ENCODE measurements at places on chromosomes 1 and 21. TPM values are rescaled to one million over a fixed set of nuclear protein-coding genes. Genes with fewer than 3 reads are reported as not detected.

DNA sequence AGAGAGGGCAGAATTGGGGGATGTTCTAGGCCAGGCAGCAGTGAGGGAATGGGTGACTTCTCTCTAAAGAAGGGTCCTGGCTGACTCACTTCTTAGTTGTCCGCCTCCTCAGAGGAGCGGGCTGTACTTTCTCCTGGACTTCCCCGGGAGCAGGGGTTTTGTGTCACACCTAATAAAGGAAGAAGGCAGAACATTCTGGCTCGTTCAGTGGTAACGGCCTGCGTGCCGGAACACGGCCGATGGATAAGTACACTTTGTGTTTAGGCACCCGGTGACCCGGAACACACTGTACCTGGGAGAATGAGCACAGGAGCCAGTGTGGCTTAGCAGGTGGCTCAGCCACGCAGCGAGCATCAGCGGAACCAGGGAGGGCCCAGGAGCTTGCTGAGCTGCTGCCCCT lies 84.7 kb downstream of the FBXO2 start:
- DNase-seq, result no peak
- H3K4me1 ChIP-seq, result no peaks in the 10 kb centered on the region
- H3K27me3 ChIP-seq, result peaks cover 21% of the 10 kb centered on the region
- H3K36me3 ChIP-seq, result no peaks in the 10 kb centered on the region

Gene USH2A
- total RNA-seq, result under 0.01 TPM

Gene F3
- 35.9 TPM for total RNA-seq

Gene SYPL2
- total RNA-seq, result 0.48 TPM

DNA sequence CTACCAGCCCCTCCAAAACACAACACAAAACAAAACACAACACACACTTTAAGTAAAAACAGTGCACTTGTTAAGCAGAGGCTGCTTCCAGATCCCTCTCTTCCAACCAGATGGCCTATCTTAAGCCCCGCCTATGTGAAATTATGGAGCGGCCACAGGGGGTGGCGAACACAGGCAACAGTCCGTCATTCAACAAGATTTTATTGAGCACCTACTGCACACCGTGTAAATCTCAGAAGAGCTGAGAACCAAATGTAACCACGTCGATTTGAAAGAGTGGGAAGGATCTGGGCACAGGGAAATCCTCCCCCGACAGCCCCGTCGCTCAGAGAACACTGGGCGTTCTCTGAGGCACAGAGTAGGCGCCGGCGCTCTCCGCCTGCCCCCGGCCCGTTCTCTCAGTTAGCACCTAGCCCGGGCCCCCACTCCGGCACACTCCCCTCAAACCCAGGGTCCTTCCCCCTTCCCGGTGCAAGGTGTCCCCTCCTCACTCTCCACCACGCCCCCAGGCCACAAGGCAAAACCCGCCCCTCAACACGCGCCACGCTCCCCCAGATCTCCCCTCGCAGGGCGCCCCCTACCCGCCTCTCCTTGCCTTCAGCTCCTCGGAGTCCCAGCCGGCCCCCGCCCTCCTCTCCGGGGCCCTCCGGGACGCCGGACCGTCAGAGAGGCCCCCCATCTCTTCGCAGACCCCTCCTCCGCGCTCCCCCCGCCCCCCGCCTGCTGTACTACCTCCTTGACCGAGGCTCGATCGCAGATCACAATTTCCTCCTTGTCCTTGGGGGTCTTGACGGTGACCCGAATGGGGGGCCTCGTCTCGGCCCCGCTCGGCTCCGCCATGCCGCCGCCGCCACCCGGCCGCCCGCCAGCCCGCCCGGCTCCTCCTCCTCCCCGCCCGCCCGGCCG lies 483 bp downstream of the UBQLN4 start:
- DNase-seq, result peak; percentile 68
- peak overlapping the region; percentile 96 for H3K4me3 ChIP-seq

Gene FCN3
- 1.9 TPM for total RNA-seq

DNA sequence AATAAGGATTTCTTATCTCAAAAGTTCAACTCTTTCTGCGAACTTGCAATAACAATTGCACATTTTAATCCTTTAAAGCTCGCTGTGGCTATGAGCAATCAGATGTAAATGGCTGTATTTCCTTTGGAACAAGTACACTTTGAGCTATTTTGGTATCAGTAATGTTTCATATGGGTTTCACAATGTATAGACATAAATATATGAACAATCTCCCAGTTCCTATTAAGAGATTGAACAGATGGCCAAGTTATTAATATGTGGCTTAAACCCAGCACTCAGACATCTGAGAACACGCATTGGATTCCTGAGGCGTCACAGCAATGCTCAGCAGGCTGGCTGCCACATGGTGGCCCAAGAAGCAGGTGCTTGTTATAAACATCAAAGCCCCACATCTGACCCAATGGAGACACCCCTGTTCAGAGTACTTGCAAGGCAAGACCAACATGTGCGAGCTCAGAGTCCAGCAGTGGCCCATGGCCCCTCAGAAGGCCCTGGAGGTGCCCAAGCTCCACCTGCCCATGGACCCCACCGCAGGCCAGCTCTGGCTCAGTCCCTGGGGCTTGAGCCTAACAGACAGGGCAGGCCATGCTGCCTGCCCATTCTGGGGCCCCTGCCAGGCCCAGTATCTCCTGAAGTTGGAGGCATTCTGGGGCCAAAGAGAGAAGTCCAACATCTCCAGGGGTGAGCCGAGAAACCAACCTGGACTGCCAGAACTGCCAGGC lies 23.7 kb downstream of the PSMG1 start:
- no peak overlapping the region for H3K27ac ChIP-seq
- no peaks in the 10 kb centered on the region for H3K4me1 ChIP-seq
- H3K36me3 ChIP-seq, result no peaks in the 10 kb centered on the region
- H3K27me3 ChIP-seq, result no peaks in the 10 kb centered on the region
- DNase-seq, result no peak
- no peak overlapping the region for H3K4me3 ChIP-seq

- H3K36me3 ChIP-seq, result no peaks in the 10 kb centered on the region
- H3K4me3 ChIP-seq, result no peak overlapping the region
Observed at GRCh38 chr1:97849345-97850340, 71.2 kb downstream of the DPYD start.

Gene PDC
- total RNA-seq, result not detected

DNA sequence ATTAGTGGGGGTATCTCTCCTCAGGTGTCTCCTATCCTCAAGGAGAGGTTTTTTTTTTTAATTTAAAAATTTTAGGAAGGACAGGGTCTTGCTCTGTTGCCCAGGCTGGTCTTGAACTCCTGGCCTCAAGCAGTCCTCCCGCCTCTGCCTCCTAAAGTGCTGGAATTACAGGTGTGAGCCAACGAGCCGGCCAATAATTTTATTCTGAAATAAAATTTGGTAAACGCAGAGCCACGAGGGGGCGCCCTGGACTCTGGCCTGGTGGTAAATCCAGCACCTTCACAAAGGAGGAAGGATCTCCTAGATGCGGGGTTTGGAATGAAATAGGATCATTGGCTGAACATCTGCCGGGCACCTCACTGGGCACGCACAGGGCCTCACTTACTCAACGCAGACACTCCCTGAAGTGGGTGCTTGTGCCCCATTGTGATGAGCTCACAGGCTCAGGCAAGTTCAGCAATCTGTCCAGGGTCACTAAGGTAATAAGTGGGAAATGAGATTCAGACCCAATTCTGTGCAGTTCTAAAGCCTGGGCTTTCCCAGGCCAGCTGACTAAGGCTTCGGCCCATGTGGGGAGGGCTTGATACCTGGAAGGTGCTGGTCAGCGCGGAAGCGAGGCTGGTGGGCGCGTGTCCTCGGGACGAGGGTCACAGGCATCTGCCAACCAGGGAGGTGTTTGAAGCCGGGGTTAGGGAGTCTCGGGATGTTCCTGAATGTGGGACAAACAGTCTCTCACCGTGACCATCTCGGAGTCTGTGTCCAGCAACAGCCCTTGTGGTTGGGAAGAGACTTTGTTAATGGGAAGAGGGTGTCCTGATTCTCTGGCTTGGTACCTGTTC lies 32.7 kb upstream of the ETV3 start:
- no peaks in the 10 kb centered on the region for H3K4me1 ChIP-seq
- no peak overlapping the region for H3K4me3 ChIP-seq
- no peaks in the 10 kb centered on the region for H3K36me3 ChIP-seq
- DNase-seq, result peak; percentile 59

Gene AGL
- total RNA-seq, result 25.2 TPM

Gene CLEC20A
- total RNA-seq, result not detected

DNA sequence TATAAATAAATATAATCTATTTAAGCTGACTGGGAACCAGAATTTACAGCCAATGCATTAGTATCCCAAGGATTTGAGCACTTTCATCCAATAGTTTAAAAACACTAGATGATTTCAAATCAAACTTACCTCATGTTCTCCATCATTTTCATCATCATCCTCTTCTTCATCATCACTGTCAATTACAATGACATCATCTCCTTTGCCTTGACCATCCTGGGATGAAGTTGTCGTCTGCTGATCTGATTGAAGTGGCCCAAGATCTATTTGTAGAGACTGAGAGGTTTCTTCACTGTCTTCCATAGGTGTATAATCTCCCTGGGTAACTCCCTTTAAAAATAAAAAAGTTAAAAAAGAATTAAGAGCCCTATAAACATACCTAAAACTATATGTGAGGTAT lies 47.7 kb downstream of the TPR start:
- H3K27me3 ChIP-seq, result no peaks in the 10 kb centered on the region
- peaks cover 92% of the 10 kb centered on the region for H3K36me3 ChIP-seq
- H3K4me3 ChIP-seq, result no peak overlapping the region
- no peak overlapping the region for H3K27ac ChIP-seq

DNA sequence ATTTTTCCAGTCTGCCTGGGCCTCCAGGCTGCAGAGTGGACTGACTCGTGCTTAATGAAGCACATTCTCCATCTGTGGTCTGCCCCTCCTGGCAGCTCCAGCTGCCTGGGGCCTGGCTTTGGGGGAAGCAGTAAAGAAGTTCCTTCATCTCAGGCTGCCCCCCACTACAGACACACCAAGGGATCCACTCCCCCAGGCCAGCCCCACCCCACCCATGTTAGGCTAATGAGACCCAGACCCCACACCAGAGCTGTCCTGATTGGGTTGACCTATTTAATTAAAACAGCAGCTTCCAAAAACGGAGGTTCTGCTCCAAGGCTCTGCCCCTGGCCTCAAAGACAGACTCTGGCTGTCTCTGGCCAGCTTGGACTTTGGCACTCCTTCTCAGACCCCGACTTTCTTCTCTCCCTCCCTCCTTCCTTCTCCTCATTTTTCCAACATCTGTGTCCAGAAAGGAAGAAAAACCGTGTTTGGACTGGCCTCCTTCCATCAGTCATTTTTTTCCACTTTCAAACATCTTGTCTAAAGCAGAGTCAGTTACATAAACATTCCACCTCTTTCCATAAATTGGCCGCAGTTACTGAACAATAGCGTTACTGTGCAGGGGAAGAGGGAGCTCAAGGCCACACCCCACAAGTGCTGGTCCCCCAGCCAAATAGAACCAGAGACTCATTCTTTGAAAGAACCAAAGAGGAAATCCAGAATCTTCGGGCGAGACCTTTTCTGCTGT lies 29.7 kb downstream of the SERTAD4 start:
- peaks cover 7% of the 10 kb centered on the region for H3K4me1 ChIP-seq
- H3K36me3 ChIP-seq, result no peaks in the 10 kb centered on the region
- DNase-seq, result no peak
- H3K4me3 ChIP-seq, result no peak overlapping the region
- H3K27me3 ChIP-seq, result no peaks in the 10 kb centered on the region

- no peak overlapping the region for H3K27ac ChIP-seq
- H3K4me3 ChIP-seq, result no peak overlapping the region
- H3K4me1 ChIP-seq, result peaks cover 11% of the 10 kb centered on the region
- H3K27me3 ChIP-seq, result no peaks in the 10 kb centered on the region
- DNase-seq, result no peak
- no peaks in the 10 kb centered on the region for H3K36me3 ChIP-seq
Observed at GRCh38 chr1:18322368-18323032, 158.2 kb upstream of the KLHDC7A start.

DNA sequence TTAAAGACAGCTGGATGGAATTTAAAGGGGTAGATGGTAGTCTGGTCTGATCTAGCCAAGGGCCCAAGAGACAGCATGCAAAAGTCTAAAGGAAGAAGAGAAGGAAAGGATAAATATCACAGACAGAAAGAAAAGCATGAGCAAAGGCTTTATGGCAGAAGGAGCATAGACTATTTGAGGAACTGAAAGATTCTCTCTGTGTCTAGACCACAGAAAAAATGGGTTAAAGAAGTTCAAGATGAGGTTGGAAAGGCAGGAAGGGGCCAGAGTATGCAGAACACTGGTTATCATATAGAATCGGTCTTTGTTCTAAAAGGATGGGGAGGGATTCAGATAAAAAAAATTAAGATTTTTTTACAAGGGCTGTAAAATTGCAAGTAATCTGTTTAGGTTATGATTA lies 136.8 kb upstream of the SGIP1 start:
- H3K4me3 ChIP-seq, result no peak overlapping the region
- no peaks in the 10 kb centered on the region for H3K27me3 ChIP-seq
- DNase-seq, result no peak
- H3K27ac ChIP-seq, result no peak overlapping the region
- no peaks in the 10 kb centered on the region for H3K4me1 ChIP-seq
- H3K36me3 ChIP-seq, result no peaks in the 10 kb centered on the region

- no peak overlapping the region for H3K27ac ChIP-seq
- H3K4me1 ChIP-seq, result no peaks in the 10 kb centered on the region
- H3K36me3 ChIP-seq, result no peaks in the 10 kb centered on the region
- no peak for DNase-seq
Observed at GRCh38 chr21:35556536-35556935, 503.8 kb downstream of the SETD4 start.

DNA sequence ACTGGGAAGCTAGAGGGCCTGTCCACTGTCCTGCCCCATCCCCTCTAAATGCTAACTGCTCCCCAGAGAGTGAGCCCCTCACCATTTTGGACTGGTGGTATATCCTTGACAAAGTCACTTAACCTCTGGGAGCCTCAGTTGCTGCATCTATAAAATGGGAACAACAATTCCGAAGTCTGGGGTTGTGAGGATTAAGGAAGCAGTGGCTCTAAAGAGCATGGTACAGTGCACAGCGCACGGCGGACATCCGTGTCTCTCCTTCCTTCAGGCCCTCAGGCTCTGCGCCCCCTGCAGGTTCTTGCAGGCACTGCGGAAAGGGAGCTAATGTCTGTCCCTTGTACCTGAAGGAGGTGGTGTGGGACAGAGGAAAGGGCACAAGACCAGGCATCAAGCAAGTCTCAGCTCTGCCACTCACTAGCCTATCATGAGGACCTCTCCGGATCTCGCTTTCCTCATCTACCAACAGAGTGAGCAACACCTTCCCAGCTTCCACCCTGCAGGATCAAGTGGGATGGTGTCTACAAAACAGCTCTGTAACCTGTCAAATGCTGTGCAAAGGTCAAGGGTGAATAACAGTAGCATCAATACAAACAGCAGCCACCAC lies 20.1 kb downstream of the ECE1 start:
- H3K27ac ChIP-seq, result no peak overlapping the region
- H3K27me3 ChIP-seq, result no peaks in the 10 kb centered on the region
- H3K4me1 ChIP-seq, result no peaks in the 10 kb centered on the region
- peak; percentile 82 for DNase-seq
